ENCODE measurements at places on chromosomes 3 and 15.

GRCh38 chr15:41568350-41569017, 9.5 kb downstream of the TYRO3 start:
- DNase-seq: no peak

GRCh38 chr3:62451211-62451887, 78.0 kb upstream of the FEZF2 start:
- DNase-seq: no peak

GRCh38 chr3:34777386-34777785, 861.9 kb upstream of the ARPP21 start:
- no peak for DNase-seq

GRCh38 chr3:180693656-180694055, 14.4 kb upstream of the CCDC39 start:
- DNase-seq: no peak

DNA sequence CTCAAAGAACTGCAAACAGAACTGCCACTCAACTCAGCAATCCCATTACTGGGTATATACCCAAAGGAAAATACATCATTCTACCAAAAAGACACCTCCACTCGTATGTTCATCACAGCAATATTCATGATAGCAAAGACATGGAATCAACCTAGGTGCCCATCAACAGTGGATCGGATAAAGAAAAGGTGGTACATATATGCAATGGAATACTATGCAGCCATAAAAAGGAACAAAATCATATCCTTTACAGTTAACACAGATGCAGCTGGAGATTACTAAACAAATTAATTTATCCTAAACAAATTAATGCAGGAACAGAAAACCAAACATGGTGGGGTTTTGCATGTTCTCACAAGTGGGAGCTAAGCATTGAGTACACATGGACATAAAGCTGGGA, 27.3 kb downstream of the MGLL start:
- no peak for DNase-seq
